ENCODE measurements at places on chromosomes 4 and X.

DNA sequence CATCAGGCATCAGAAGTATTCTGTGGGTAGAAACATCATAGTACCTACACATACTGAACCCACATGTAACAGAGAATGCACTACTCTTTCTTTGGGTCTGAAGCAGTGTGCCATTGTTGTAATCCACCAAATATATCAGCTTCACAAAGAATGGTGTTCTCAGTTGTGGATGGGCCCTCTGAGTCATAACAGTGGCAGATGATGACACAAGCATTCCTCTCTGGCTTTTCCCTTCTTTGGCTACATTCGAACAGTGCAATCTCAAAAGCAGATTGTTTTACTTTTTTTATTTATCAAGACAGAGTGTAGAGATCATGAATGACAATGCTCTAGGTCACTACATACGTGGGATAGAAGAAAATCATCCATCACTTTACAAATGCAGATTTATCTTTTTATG, 247.2 kb upstream of the EPHA5 start:
- no peak for DNase-seq

DNA sequence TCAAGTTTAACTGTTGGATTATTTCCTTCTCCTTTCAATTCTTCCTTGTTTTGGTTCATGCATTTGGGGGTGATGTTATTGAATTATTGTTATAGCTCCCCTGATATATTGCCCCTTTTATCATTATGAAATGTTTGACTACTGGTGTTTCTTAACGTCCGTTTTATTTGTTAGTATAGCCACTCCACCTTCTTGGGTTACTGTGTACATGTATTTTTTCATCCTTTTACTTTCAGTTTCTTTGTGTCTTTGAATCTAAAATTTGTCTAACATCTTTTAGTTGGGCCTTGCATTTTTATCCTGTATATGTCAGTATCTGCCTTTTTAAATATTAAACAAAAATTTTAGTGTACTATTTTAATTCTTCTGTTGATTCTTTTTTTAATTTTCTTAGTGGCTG, 88.7 kb downstream of the TNIP2 start:
- DNase-seq = no peak

DNA sequence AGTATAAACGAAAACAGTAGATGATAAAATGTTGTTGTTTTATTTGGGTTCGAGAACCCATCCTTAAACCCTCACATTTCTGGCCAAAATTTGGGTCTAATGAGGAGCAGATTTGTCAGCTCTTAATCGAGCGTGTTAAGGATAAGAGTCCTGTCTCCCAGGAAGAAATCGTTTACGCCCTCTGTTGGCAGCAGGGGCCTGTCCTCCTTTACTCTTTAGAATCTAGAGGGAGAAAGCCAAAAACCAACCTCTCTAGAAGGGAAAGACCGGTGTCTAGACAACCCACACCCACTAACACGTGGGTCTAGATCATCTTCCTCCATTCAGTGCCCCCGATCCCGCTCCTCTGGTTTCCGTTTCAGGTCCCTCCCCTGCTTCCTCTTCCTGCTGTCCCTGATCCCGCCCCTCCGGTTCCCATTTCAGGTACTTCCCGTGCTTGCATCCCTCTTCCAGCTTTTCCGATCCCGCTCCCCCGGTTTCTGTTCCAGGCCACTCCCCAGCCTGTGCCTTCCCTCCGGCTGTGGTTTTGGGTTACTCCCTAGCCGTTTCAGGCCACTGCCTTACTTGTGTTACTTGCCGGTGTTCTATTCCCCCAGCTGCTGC, 339.1 kb downstream of the PAPSS1 start:
- no peak for DNase-seq

- no peak for DNase-seq
Measured at GRCh38 chr4:93751411-93751810, 77.1 kb upstream of the ATOH1 start.

DNA sequence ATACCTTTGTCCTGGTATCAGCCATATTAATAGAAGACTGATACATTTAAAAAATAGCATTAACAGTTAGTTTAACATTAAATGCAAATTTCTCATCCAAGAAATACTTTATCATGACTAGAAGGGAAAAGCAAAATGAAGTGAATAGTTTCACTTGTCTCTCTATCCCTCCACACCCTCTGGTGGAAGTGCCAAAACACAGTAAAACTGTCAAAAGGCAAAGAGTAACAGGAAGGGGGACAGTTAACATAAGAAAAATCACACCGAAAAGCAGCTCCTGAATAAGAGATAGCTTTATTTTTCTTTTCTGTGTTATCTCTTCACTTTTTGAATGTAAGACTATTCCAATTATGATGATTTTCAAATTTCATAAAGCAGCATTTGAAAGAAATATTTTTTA, 187.2 kb downstream of the FBXW7 start:
- DNase-seq = no peak

GRCh38 chr4:911871-912490, 20.1 kb downstream of the GAK start:
- no peak for DNase-seq

DNA sequence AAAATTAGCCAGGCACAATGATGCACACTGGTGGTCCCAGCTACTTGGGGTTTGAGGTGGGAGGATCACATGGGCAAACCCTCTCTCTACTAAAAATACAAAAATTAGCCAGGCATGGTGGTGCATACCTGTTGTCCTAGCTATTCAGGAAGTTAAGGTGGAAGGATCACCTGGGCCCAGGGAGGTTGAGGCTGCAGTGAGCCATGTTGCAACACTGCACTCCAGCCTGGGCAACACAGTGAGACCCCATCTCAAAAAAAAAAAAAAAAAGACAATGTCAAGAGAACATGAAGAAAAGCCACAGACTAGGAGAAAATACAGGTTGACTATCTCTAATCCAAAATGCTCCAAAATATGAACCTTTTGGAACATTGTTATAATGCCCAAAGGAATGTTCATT, 153.8 kb downstream of the NEK1 start:
- DNase-seq = no peak

GRCh38 chr4:26368685-26369084, 47.9 kb downstream of the RBPJ start:
- DNase-seq = no peak

DNA sequence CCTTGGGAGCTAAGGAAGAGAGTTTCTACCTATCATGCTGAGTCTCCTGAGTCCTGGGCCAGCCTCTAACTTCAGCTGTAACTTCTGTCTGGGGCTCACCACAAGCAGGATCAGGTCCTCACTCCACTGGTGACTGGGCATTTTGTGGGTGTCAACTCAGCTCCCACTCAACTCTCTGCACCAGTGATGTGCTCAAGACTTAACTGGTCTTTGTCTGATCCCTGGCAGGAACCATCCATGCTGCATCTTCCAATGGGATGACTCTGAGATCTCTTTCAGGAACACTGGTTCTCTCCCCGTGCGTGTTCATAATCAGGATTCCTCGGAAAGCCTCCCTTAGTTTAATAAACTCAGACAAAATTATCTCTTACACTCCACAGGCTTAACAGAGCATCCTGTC, 82.3 kb downstream of the COMMD8 start:
- no peak for DNase-seq

DNA sequence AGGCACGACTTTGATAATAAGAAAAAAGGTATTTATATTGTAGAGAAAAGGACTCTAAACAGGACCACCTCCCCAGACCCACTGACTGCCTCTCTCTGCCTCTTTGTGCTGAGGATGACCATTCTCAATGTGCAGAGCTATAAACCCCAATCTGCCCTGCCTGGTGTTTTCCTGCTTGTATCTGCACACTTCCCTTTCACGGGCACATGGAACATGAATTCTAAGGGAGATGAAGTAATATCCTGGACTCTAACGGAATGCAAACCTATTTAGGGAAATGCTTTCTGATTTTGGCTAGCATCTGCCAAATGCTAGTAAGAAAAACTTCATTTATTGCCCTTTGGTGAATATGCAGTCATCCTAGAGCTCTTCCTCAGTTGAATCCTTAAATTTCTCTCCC, 2.4 kb downstream of the DIPK2B start:
- no peak for DNase-seq

GRCh38 chr4:146334862-146335449, 120.6 kb downstream of the REELD1 start:
- DNase-seq = no peak

DNA sequence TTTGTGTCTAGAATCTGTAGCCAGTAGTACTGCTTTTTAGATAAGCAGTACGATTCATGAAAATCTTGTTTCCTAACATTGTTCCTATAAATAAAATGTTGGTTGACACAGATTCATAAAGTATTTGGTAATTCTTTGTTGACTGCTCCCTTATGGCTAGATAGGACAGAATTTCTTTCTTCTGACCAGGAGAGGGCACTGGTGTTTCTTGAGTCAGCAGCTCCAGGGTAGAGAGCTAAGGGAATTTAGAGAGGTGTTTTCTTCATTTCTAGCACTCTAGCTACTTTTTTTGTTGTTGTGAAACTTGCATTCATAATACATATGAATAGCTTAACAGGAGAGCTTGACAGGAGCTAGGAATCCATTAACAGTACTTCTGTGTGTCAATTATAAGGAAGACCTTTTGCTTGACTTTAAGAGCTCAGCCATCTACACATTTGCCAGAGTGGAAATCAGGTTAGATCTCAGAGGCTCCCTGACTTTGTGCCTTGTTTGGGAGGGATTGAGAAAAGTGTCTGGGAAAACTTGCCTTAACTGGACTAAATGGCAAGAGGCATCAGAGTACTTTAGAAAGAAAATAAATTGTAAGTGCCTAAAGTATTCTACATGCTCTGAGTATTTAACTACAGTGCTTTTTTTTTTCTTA, 756.1 kb downstream of the SH3BGRL start:
- DNase-seq = no peak

DNA sequence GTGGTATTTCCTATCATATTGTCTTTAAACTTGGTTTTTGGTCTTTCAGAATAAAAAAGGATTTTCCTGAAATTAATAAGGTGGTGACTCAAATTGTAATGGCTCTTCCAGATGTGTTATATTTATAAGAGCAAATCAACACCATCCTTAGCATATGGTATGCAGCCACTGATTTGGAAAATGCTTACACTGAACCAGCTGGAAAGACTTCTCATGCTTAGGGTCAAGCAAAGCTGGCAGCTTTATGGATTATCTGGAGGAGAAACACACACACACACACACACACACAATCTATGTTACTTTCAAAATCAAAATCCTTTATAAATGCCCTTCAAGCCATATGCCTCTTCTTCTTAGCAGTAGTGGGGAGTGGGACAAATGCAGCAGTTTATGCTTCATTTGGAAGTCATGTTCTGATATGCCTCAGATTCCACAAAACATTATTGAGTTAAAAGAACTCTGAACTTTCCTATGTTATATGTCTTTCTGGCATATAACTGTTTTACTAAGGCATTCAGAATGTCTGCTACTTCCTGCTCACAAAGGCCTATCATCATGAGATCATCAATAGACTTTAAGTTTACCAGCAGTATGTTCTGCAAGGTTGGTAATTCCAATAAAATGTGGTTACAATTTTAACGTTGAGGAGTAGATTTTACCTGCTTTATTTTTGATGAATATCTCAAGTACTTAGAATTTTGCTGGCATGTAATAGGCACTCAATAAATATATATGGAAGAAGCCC, 72.9 kb upstream of the PRDM5 start:
- DNase-seq = no peak

DNA sequence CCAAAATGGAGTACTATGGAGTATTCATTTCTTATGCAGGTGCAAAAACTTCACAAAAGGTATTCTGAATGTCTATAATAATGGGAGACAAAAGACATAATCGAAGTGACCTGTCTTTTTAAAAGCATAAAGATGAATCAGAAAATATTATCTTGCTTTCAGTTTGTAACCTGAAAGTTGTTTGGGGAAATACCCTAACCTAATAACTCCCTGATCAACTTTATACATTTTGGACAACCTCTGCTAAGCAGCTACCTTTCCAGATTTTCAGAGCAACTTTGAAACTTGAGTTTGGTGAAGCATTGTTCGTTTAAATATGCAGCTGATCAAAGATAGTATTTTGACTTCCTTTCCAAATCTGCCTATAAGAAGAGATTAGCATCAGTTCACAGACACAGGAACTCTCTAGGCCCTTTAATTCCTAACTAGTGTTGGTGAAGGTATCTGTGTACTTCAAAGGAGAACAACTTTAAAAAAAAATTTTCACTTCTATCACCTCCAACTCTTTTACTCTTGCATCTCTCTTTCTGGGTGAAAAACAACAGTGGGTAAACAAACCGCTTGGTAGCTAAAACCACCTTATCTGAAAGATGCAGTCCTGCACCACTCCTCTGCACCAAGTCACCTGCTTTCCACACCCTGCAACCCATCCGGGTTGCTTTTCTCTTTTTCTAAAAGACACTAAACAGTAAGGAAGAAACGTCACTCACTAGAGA, 26.5 kb downstream of the CD40LG start:
- no peak for DNase-seq

GRCh38 chr4:15891312-15891711, 47.2 kb downstream of the FGFBP1 start:
- no peak for DNase-seq

GRCh38 chr4:67475155-67475554, 70.1 kb downstream of the CENPC start:
- no peak for DNase-seq

- no peak for DNase-seq
Measured at GRCh38 chr4:85419103-85419502, 55.8 kb upstream of the ARHGAP24 start.

DNA sequence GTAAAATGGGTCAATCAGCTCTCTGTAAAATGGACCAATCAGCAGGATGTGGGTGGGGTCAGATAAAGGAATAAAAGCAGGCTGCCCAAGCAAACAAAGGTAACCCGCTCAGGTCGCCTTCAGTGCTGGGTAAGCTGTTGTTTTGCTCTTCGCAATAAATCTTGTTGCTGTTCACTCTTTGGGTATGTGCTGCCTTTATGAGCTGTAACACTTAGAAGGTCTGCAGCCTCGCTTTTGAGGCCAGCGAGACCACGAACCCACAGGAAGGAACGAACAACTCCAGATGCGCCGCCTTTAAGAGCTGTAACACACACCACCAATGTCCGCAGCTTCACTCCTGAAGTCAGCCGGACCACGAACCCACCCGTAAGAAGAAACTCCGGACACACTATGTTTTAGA, 11.5 kb upstream of the CAMK2D start:
- DNase-seq = no peak

- no peak for DNase-seq
Measured at GRCh38 chrX:49276671-49277534, 7.3 kb downstream of the PPP1R3F start.

DNA sequence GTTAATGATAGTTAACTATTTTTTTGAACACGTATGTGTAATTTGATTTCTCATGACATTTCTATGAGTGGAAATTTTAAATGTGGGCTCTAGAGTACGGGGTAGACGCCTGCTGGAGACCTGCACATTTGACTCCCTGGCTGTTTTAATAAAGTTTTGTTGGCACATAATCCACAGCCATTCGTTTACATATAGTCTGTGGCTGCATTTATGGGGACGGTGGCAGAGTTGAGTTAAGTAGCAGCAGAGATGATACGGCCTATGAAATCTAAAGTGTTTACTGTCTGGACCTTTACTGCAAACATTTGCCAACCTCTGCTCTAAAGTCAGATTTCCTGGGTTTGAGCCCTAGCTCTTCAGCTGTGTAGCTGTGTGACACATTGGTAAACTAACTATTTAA, 118.8 kb downstream of the CHRNA9 start:
- no peak for DNase-seq

- peak; percentile 45 for DNase-seq
Measured at GRCh38 chrX:69503782-69504625, at the start of gene NALF2. Gene NALF2, plus strand, starts transcription at chrX:69504326. Its CDS starts 957 bp downstream, at chrX:69505283.
